ENCODE measurements at places on chromosomes 3 and 15.

DNA sequence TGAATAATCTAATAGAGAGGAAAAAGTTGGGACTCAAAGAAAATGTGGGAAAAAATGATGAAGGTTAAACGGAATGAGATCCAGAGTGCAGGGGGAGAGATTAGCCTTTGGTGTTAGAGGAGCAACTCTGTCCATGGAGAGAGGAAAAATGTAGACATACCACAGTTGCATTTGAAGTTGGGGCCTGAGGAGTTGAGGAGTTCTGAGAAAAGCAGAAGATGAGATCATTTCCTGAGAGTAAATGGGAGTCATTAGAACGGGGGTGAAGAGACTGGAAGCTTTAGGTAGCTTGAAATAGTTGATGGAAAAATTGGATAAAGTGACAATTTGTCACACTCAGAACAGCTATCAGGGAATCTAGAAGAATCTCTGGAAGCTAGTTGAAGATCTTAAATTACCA, 7.3 kb downstream of the CCR5AS start:
- DNase-seq, result no peak

- no peak for DNase-seq
Observed at GRCh38 chr3:170814822-170815221, 55.2 kb downstream of the RPL22L1 start.

GRCh38 chr15:101183931-101184305, 67.9 kb downstream of the CHSY1 start:
- DNase-seq, result no peak

DNA sequence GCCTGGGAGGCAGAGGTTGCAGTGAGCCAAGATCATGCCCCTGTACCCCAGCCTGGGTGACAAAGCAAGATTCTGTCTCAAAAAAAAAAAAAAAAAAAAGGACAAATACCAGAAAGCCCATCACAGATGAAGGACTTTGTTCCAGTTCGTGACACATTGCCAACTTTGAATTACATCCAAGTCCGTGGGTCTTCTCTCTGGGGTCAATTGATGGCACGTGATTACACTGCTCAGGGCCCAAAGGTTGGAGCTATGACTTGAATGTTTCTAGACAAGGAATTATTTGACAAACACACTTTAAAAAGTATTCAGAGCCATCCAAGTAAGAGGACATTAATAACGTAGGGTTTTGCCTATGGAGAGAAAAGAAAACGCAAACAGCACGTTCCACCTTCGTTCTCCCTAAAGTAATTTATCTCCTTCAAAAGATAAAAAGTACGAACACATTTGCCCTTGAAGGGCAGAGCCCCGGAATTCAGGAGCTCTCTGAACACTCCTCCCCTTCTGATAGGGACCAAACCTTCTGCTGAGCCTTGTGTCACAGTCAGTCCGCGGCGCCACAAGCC, 31.3 kb upstream of the ST3GAL6 start:
- DNase-seq, result no peak

DNA sequence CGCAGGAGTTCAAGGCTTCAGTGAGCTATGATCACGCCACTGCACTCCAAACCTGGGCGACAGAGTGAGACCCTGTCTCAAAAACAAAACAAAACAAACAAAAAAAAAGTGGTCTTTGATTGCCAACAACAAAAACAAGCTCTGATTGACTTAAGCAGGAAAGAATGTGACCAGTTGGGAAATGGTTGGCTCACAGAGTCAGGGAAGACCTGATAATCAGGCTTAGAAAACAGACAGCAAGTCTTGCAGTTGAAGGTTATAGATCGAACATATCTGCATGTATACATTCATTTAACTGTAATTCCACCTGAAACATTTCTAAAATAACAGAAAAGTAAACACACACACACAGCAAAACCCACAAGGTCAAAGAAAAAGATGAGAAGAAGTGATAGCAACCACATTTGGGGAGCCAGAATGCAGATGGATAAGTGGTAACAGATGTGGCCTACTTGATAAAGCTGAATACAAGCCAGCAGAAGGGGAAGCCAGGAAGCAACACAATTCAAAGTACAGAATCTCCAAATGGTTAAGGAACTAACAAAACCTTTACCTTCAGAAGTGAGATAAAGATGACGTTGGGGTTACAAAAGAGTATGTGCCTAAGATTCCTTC, 699.9 kb upstream of the ZNF385D start:
- no peak for DNase-seq

DNA sequence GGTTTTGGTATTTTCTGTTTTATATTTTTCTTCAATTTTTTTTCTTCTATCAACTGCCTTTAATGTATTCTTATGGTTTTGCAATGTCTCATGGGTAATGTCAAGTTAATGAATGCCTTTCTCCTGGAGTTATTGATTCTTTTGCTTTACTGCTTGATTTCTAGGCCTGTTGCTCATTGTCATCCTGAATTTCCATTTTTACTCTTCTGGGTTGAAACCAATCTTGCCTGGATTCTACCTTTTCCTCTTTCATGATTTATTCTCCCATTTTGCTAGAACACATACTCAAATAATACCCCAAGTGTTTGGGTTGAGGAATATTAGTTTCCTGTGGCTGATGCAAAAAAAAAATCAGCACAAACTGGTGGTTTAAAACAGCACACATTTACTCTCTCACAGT, 315.2 kb upstream of the PDZRN3 start:
- no peak for DNase-seq

Measured in activated CD4-positive, alpha-beta T cell treated with anti-CD3 and anti-CD28 coated beads, Interleukin-2, amount 50 U/mL, for 1 hour (primary cell).